Kidney (tissue), 22 donors: ENCODE measurements at places on chromosomes 2 and 18.

DNA sequence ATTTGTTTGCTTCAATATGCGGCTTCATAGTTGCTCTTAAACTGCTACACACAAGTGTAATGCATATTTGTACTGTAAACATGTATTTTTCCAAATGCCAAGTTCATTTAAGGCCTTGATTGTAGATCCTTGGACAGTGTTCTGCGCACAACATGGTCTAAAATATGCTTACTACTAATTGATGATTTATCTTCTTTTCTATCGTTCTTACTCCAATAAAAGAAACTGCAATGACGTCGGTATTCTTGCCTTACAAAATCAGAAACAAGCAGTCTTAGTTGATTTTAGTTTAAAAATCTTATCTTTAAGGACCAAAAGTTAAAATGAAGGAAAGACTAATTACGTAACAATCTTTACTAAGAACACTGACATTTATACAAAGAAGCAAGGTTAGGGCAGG lies 224.3 kb upstream of the SMAD7 start:
- DNase-seq = no peak

DNA sequence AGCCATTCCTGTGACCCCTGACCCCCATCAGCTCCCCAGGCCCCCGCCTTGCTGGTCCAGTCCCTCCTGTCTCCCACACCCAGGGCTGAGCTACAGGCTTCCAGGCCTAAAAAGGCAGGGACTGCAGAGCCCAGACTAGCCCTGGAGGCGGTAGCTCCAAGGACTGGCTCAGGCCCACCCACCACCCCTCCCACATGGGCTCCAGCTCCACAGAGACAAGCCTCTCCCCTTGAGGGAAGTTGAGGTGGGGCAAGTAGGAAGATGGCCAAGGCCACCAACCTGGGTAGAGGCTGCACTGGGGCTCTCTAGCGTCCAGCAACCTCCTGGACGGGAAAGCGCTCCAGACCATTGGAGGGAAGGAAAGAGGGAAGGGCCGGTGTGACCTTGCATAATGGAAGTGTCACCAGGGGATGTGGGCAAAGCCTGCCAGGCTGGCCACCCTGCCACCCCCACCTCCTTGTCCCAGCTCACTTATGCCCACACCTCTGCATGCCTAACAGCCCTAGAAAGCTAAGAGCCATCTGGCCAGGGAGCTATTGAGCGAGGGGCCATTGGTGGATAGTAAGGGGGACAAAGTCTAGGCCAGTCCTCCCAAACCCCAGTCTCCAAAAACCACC lies 63.1 kb downstream of the TNS1 start:
- DNase-seq = no peak

DNA sequence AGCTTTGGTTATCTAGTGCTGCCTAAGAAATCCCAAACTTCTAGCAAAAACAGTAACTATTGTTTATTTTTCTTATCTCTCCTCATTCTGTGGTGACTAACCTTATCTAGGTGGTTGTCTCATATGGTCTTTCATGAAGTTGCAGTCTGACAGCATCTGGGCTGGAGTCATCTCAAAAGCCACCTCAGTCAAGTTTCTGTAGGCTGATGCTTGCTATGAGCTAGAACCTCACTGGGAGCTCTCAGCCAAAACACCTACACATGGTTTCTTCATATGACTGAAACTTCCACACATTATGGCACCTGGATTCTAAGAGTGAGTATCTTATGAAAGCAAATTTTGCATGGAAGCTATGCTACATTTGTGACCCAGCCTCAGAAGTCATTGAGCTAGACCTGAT lies 596.4 kb upstream of the VRK2 start:
- no peak for DNase-seq

DNA sequence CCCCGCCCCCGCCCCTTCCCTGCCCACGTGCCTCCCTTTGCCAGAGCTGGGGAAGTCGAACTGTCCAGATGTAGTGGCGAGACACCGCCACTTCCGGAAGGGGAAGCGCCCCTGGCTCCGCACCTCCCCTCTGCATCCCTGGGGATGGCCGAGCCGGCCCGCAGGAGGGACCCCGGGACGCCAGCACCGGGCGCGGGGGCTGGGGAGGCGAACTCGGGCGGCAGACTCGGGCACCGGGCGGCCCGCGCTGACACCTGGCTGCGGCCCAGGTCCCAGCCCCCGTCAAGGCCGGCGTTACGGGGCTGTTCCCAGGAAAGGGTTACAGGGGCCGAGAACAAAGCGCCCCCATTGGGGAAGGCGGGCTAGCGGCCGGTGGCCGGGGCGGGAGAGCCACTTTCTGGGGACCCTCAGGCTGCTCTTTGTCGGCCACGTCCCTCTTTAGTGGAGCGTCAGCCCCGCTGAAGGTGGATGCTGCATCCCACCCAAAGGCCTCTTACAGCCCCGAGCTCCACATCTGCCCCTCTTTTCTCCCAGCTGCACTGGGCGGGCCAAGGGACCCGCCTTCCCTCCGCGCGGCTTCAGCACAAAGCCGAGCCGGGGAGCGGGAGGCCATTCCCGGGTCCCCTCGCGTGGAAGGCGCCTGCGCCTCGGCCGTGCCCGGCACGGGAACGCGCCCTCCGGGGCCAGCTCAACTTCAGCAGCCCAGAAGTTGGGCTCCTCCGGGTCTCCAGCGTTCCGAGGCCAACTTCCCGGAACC lies 1.3 kb downstream of the SDC1 start:
- peak; percentile 86 for DNase-seq

GRCh38 chr2:23658466-23658942 lies 268.4 kb downstream of the ATAD2B start:
- peak; percentile 69 for DNase-seq

GRCh38 chr2:30265052-30266015 lies 34.0 kb downstream of the LBH start:
- no peak for DNase-seq

GRCh38 chr2:3223080-3223923 lies 154.3 kb downstream of the EIPR1 start:
- no peak for DNase-seq

GRCh38 chr2:95061601-95062183 lies 36.2 kb downstream of the MAL start:
- no peak for DNase-seq

- no peak for DNase-seq
Measured at GRCh38 chr2:32558492-32558891, 69.4 kb upstream of the TTC27 start.

DNA sequence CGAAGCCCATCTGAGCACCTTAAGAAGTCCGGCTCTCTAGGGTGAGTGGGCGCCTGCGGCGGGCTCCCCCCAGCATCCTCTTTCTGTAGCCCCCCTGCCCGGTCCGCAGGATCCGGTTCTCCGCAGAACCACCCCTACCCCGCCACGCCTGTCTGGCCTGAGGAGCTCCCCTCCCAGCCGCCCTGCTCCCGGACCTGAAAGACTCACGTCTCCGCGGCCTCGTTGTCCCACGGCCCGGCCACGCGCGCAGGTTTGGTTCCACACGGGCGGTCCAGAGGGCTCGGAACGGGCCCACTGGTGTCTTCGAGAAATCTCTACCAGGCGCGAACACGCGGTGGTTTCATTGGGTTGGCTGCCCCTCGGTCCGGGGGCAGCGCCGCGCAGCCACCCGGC lies 237 bp downstream of the SLC39A6 start:
- no peak for DNase-seq

DNA sequence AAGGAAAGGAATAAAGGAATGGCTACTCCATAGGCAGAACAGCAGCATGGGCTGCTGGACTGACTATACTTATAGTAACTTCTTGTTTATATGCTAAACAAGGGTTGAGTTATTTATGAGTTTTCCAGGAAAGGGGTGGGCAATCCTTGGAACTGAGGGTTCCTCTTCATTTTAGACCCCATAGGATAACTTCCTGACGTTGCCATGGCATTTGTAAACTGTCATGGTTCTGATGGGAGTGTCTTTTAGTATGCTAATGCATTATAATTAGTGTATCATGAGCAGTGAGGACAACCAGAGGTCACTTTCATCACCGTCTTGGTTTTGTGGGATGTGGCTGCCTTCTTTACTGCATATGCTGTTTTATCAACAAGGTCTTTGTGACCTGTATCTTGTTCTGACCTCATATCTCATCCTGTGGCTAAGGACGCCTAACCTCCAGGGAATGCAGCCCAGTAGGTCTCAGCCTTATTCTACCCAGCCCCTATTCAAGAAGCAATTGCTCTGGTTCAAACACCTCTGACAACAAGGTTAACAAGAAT lies 98.6 kb upstream of the CABLES1 start:
- DNase-seq = no peak
